Mucosa of gallbladder (tissue), 1 donor: ENCODE measurements at places on chromosomes 2 and 18. TPM values are rescaled to one million over a fixed set of nuclear protein-coding genes. Genes with fewer than 3 reads are reported as not detected.

TEX51 gene
- total RNA-seq = not detected

STPG4 gene
- total RNA-seq = 0.20 TPM

GYPC gene
- total RNA-seq = 51.1 TPM

SYT4 gene
- 0.40 TPM for total RNA-seq

GKN1 gene
- not detected for total RNA-seq
